ENCODE measurements at places on chromosomes 16 and 17.

- DNase-seq, result no peak
Measured at GRCh38 chr17:50280068-50280467, 5.8 kb downstream of the TMEM92 start.

DNA sequence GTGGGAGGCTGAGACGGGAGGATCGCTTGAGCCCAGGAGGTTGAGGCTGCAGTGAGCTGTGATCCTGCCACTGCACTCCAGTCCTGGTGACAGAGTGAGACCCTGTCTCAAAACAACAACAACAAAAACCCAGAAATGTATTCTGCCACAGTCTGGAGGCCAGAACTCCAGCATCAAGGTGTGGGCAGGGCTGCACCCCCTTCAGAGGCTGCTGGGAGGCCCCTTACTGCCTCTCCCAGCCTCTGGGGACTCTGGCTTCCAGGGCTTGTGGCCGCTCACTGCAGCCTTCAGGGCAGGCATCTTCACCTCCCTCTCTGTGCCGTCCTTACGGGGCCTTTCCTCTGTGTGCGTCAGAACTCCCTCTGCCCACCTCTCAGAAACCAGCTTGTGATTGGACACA, 209.4 kb upstream of the GSE1 start:
- no peak for DNase-seq

DNA sequence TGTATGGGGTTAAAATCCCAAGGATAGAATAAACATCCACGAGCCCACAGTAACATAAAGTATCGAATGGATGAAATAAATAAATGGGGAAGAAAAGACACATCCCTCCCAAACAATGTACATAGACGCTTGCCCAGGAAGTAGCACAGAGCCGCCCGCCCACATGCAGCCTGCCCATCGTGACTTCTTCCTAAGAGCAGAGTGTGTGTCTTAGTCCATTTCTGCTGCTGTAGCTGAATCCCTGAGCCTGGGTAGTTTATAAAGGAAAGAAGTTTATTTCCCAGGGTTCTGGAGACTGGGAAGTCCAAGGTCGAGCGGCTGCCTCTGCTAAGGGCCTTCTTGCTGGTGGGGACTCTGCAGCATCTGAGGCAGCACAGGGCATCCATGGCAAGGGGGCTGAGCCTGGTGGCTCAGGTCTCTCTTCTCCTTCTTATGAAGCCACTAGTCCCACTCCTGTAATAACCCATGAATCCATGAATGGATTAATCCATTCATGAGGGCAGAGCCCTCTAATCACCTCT, 39.4 kb upstream of the ZNF469 start:
- no peak for DNase-seq

DNA sequence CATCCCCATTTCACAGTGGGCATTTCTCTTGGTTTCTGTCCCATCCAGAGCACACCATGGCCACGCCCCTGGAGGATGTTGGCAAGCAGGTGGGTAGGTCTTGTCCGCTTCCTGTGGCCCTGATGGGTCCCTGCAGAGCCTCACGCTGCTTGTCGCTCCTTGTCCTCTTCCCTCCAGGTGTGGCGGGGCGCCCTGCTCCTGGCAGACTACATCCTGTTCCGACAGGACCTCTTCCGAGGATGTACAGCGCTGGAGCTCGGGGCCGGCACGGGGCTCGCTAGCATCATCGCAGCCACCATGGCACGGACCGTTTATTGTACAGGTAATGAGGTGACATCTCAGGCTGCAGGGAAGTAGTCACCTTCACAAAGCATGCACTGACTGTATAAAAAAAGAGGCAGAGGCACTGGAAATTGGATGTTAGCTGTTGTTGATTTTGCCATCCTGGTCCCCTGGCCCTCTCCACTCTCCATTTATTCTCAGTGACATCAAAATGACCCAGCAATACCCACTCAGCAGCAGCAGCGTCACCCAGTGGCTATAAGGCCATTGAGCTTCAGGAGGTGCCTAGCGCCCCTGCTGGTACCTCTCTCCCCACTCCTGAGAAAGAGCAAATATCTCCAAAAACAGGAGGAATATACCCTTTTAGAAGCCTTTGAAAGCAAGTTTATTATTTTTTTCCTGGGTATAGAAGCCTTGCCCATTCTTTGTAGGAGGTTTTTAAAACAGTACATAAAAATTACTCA, 13.7 kb downstream of the METTL22 start:
- no peak for DNase-seq

- peak; percentile 73 for DNase-seq
Measured at GRCh38 chr16:10949424-10949970, 5.1 kb downstream of the CLEC16A start.

DNA sequence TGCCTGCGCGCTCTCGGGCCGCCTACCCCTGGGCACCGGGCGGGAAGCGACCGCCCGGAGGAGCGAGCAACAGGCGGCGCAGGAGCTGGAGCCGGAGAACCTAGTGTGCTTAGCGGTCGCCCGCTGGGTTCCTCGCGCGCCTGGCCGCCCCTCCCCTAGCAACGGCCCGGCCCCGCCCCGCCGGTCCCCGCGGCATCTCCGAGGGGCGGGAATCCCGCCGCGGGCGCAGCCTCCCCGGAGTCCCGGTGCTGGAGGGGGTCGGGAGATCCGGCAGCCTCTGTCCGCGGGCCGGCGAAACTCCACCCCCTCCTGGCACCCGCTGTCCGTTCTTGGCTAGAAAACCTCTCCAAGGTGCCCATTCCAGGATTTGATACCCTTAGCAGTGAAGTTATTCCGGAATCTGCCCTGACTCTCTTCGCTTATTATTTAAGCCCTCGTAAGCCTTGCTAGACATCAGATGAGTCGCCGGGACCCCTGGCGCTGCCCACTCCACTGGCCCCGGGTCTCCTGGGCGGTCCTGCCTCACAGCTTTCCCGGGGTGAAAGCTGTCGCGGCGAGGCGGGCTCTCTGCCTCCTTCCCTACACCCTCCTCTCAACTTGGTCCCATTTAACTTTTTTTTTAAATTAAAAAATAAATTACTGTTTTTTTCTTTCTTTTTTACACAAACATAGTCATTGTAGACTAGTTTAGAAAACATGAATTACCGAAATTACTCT, at the start of gene RPRML:
TSS of gene RPRML (minus strand) at position 107 of the 717 bp plus-strand sequence. CDS start 246 bp downstream, outside the sequence.
- peak; percentile 44 for DNase-seq

DNA sequence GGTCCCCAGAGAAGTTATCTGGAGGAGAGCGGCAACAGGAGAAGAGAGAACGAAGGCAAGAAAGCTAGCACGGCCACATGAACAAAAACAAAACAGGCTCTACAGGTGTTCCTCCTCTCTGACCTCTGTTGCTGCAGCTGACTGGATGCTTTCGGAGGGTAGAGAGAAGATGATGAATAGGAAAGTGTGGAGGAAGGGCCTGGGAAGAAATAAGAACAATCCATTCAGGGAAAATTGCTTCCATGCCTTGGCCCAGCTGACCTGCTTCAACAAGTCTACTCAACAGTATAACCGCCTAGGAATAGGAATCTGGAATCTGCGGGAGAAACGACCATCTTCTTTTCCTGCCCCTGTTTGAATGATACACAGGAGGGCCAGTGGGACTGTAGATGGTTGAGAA, 258.5 kb downstream of the ZFHX3 start:
- DNase-seq, result no peak

- DNase-seq, result no peak
Measured at GRCh38 chr16:65196420-65197075, 74.7 kb upstream of the CDH11 start.

- no peak for DNase-seq
Measured at GRCh38 chr16:73154063-73154870, 106.3 kb upstream of the ZFHX3 start.

DNA sequence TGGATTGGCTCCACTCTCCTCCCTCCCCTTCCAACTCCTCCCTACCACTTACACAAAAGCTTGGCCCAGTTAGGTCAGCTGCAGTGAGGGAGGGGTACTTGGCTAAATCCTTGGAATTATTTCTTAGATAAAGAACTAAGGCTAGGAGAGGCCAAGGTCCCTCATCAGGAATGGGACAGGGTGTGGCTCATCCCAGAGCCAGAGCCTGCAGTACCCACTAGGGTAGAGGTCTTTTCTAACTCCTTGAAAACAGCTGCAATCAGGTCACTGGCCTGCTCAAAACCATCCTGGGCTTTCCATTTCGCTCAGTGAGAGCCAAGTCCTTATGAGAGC, 1.9 kb upstream of the SLC46A1 start:
- no peak for DNase-seq

GRCh38 chr17:68334393-68334792, 43.1 kb downstream of the ARSG start:
- no peak for DNase-seq

GRCh38 chr16:69463876-69464275, 39.5 kb downstream of the CYB5B start:
- DNase-seq, result no peak

DNA sequence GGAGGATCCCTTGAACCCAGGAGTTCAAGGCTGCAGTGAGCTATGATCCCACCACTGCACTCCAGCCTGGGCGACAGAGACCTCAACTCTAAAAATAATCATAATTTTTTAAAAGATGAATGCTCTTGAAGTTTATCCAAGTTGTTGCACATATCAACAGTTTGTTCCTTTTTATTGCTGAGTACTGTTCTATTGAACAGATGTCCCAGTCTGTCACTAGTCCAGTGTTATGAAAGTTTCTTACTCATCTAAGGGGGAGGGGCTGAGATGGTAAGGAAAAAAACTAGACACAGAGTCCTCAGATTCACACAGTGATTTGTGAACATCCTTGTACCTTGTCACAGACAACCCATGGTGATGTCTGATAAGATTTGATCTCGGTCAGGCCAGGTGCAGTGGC, 3.9 kb downstream of the ACAP1 start:
- DNase-seq, result no peak

DNA sequence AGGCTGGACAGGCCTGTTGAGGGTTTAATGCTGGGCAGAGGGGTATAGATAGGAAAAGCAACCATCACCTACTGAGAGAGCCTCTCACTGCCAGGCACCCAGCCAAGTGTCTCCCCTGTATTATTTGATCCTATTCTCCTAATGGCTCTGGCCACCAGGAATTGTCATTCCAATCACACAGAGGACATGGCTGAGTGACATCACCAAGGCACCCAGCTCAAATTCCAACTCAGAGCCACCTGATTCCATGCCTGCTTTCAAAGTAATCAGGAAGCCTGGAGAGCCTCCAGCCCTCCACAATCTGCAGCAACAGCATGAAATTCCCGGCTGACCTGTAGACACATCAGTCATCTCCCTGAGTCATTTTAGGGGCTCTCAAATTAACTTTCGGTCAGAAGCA, 368.9 kb upstream of the C16orf82 start:
- DNase-seq, result no peak

DNA sequence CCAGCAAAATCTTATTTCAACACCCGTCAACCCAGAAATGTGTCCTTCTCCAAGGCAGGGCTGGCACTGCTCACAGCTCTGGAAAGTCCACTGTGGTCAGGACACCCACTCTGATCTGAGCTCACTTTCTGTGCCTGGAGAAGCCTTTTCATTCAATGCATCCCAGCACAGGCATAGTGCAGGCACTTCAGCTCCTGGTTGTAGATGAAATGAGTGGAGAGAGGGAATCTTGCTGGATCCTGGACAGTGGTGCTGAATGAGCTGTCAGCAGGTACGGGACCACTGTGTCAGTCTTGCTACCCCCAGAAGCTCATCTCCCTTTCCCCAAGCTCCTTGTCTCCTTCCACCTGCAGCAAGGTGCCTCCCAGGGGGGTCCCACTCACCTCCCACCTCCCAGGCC, 86.1 kb upstream of the SALL1 start:
- DNase-seq, result no peak

DNA sequence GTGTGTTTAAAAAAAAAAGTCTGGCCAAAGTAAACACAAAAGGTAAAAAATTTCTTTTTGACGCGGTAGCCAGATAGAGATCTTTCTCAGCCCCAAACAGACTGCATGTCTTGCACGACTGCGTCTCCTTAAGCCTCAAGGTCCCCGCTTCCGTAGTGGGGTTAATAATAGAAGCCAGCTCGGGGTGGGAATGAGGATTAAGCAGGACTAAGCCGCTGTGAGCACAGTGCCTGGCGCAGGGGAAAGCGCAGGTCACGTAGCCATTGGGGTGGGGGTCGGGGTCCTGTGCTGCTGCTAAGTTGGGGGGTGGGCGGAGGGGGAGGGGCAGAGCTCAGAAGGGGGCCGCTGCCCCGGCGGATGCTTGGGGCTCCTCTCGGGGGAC, 521 bp downstream of the GGA2 start:
- DNase-seq, result peak; percentile 71

GRCh38 chr17:21711182-21711581, 18.9 kb downstream of the KCNJ18 start:
- DNase-seq, result no peak

- no peak for DNase-seq
Measured at GRCh38 chr16:61820398-61820797, 215.8 kb downstream of the CDH8 start.

- no peak for DNase-seq
Measured at GRCh38 chr17:36496018-36496789, 9.7 kb downstream of the ZNHIT3 start.

- no peak for DNase-seq
Measured at GRCh38 chr17:36030956-36031355, 13.2 kb upstream of the CCL23 start.

DNA sequence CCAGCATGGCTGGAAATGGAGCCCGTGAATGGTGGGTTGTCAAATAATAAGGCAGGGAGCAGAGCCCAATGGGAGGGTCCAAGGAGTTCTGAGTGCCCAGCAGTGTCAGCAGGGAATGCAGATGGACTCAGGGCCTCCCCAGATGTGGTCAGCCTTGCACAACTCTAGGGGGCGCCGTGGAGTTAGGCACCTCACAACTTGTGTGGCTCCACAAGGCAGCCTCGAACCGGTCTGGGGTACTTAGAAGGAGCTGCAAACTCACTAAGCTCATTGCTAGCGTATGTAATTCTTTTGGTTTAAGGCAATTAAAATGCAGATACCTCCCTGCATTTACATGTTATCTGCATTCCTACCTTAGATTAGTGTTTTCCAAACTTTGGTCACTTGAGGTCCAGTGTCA, 18.1 kb downstream of the IRF8 start:
- no peak for DNase-seq

GRCh38 chr16:89265647-89266046, 48.1 kb downstream of the ZNF778 start:
- no peak for DNase-seq

DNA sequence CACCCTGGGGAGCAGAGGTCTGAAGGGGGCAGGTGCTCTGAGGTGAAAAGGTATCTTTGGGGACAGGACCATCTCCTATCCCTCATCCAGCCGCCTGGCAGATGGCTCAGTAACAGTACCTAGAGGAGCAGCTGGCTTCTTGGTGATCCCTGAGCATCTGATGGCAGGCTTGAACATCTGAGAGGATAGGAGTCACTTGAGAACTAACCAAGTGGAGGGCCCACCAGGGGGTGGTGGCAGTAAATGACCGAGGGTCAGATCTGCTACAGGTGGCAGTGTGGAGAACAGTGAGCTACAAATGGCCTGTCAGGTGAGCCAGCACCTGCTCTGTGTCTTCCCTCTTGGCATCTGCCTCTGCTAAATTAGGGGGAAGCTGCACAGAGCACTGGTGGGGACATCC, 13.8 kb downstream of the HROB start:
- no peak for DNase-seq

GRCh38 chr16:49324703-49325102, 43.1 kb upstream of the CBLN1 start:
- DNase-seq, result no peak

- DNase-seq, result peak; percentile 93
Measured at GRCh38 chr17:68346448-68346847, 55.2 kb downstream of the ARSG start.
